Activated naive CD4-positive, alpha-beta T cell treated with anti-CD3 and anti-CD28 coated beads, Interleukin-2, amount 50 U/mL, for 16 hours (primary cell): ENCODE measurements at places on chromosomes 6 and 20.

DNA sequence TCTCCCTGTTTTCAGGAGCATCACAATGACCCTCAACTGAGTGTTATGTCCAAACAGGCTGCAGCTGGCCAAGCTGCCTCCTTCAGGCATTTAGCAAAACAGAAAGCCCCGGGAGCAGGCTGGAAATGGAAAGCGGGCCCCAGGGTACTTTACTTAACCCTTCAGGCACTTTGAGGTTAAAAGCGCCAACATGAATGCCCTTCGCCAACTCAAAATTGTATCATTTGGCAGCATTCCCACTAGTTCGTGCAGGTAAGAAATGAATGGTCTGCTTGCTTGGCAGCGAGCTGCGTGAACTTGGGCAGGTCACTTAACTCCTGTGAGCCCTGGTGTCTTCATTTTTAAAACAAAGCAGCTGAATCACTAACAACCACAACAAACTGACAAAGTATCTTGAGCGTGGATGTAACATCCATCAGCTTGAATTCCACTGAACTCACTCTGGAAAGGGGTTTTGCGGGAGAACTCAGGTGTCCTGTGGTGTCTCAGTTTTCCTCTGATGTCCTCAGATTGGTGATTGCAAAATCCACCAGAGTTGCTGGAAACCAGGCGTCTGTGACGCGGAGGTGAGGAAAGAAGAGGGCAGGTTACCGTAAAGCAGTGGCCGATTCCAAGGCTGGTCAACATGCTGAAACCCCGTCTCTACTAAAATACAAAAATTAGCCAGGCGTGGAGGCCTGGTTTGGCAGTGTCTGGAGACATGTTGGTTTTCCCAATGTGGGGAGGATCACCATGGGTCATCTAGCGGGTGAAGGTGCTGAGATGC lies 118.8 kb upstream of the ZNF217 start:
- DNase-seq: no peak

DNA sequence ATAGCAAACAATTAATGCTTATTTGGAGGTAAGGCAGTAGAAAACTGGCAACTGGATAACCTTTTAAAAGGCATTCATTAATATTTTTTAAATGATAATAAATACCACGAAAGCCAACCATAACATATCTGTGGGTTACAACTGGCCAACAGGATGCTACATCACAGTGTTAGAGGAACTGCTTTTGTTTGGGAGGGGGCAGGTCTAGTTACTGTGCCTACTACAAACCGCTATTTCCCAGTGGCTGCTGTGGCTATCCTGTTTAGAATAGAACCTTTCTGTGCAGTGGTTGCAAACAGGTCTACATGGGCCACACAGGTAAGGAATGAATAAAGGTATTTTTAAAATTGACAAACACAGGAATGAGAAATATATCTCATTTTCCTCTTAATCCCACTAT lies 976 bp downstream of the PIGT start:
- DNase-seq: no peak

DNA sequence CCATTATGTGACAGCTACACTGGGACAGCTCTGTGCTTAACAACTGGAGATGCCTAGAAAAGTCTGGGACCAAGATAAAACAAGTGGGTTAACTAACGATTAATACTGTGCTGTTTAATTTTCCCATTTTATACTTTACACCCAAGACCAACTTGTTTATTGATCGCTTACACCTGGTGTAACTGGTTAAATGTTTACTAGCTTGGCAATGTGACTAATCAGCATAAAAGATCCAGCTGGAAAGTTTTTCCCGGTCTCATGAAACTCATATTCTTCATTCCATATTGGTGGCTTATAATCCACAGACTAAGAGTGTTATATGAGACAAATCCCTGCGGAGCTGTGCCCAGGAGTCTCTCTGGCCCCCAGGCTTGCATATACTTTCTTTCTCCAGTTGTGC lies 101.7 kb upstream of the GJE1 start:
- no peak for DNase-seq

- peak; percentile 67 for DNase-seq
These were observed 47.2 kb downstream of the BACH2 start for GRCh38 chr6:90249458-90249857.

GRCh38 chr20:43849496-43850186 lies 65.0 kb upstream of the TOX2 start:
- DNase-seq: no peak

- DNase-seq: no peak
These were observed 230.1 kb upstream of the MOCS1 start for GRCh38 chr6:40164345-40164755.
